ENCODE measurements at places on chromosomes 4 and X.

DNA sequence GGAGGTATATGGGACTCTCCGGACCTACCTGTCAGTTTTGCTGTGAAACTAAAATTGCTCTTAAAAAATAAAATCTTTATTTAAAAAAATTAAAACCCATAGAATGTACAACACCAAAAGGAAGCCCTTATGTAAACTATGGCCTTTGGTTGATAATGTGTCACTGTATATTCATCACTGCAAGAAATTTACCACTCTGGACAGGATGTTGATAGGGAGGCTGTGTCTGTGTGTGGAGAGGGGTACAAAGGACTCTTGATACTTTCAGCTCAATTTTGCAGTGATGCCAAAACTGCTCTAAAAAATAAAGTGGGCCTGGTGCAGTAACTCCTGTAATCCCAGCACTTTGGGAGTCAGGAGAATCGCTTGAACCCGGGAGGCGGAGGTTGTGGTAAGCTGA lies 2.9 kb upstream of the ZMYM3 start:
- DNase-seq: no peak

DNA sequence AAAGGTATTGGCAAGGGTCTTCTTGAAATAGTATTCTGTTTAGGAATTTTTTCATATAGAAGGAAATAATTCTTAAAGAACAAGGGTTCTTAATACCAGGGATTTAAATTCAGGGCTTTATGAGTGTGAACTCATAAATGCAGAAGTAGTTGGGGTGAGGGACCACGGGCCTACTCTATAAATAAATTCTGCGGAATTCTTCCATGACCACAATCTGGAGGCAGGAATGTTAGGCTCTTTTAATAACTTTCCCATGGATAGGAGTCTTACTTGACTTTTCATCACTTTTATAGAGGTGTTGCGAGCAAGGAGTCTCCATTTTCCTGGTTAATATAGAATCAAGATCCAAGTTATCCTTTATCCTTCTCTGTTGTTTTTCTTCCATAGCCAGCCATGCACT lies 76.7 kb upstream of the SLC4A4 start:
- no peak for DNase-seq

DNA sequence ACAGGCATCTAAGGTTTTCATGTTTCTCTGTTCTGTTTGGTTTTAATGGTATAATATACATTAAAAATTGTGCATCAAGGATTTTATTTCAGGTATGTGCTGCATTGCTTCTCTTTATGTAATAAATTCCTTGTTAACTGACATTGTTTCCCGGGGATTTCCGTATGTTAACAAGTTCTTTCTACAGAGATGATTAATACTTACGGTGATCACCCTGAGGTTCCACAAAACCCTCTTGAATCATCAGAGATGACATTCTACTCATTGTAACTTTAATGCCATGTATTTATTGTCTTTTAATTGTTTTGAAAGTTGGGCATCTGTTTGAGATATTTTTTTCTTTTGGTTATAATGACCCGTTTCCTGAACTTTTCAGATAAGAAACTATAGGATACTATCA lies 37.5 kb downstream of the ARHGAP10 start:
- DNase-seq: no peak

DNA sequence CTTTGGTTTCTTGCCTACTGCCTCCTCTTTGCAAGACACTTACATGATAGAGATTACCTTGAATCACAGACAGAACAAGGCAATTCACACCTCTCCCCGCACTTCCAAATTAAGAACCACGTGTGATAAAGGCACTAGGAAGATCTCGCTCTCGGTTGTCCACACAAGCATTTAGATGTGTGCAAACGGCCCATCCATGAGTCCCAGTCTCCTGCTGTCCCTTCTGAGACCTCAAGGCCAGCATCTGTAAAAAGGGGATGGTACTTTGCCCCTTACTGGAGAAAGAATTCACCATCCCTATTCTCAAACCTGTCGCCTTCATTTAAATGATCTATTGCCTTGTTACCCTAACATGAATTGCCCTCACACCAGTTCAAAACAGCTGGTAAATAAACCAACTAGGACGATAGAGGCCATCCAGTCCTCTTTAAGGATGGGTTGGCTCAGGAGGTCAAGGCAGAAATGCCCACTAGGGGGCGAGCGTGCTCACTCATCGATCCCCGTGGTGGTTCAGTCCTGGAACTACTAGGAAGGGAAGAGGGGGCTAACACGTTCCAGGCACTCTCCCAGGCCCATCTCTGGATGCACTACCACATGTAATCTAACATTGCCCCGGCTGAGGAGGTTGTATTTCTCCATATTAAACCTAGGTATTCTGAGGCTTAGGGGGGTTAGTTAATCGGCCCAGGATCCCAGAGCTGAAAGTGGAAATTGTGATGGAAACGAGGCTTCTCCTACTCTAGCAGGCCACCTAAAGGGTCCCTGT lies 95.8 kb downstream of the DHX15 start:
- DNase-seq: peak; percentile 50

DNA sequence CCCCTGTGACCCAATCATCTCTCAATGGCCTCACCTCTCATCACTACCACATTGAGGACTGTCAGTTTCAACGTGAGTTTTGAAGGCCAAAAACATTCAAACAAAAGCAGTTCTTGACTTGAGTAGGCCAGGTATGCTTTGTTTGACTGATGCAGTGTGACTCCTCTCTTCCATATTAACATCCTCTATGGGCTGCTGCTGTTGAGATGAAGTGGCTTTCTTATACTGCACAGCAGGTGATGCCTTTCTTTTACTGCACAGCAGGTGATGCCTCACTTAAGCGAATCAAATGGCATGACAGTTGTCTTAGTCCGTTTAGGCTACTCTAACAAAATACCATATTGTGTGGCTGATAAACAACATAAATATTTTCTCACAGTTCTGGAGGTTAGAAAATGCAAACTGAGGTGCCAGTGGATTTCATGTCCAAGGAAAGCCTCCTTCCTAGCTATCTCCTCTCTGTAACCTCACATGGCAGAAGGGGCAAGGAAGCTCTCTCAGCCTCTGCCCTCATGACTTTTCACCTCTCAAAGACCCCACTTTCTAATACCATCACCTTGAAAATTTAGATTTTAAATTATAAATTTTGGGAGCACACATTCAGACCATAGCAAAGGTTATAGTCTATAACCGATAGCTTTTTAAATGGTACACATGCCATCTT lies 2267.9 kb upstream of the AGA start:
- no peak for DNase-seq
